ENCODE measurements at places on chromosomes 4 and X.

- no peak for DNase-seq
Measured at GRCh38 chrX:67546496-67547423, 2.9 kb downstream of the AR start.

GRCh38 chr4:80171251-80171650, 26.1 kb upstream of the PRDM8 start:
- DNase-seq, result no peak

- DNase-seq, result no peak
Measured at GRCh38 chr4:140213749-140214148, 59.8 kb upstream of the MAML3 start.

- no peak for DNase-seq
Measured at GRCh38 chr4:80184825-80185756, 12.2 kb upstream of the PRDM8 start.

GRCh38 chr4:105587841-105588240, 35.4 kb downstream of the ARHGEF38 start:
- no peak for DNase-seq

Data from foreskin melanocyte (primary cell).